ENCODE measurements at places on chromosomes 12 and 14.

DNA sequence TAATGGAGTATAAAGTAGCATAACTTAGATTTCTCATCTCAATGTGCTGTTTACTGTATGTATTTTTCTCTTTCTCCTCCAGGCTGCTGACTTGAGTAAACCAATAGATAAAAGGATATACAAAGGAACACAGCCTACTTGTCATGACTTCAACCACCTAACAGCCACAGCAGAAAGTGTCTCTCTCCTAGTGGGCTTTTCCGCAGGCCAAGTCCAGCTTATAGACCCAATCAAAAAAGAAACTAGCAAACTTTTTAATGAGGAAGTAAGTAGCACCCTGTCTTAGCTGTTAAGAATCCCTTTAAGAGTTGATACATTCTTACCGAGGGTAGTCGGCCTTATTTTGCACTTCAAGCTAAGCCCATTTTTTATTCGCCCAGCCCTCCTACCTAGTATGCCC is 55.2 kb downstream of the WDR20 start:
- DNase-seq: no peak

DNA sequence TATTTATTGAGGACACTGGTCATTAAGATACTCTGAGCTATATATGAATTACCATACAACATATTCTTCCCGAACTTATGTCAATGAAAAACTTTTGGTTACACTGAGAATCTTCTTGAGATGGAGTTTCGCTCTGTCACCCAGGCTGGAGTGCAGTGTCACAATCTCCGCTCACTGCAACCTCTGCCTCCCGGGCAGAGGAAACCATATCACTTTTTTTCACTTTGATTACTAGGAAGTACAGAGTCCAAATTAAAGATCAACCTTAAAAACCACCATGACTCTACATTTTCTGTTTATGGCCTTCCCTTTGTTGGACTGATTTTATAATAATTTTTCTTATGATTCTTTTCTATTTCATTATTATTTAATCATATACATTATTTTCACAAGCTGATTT is 336.5 kb downstream of the FSCB start:
- DNase-seq: no peak

GRCh38 chr12:124906606-124907261 is 7.7 kb downstream of the UBC start:
- DNase-seq: peak; percentile 89

DNA sequence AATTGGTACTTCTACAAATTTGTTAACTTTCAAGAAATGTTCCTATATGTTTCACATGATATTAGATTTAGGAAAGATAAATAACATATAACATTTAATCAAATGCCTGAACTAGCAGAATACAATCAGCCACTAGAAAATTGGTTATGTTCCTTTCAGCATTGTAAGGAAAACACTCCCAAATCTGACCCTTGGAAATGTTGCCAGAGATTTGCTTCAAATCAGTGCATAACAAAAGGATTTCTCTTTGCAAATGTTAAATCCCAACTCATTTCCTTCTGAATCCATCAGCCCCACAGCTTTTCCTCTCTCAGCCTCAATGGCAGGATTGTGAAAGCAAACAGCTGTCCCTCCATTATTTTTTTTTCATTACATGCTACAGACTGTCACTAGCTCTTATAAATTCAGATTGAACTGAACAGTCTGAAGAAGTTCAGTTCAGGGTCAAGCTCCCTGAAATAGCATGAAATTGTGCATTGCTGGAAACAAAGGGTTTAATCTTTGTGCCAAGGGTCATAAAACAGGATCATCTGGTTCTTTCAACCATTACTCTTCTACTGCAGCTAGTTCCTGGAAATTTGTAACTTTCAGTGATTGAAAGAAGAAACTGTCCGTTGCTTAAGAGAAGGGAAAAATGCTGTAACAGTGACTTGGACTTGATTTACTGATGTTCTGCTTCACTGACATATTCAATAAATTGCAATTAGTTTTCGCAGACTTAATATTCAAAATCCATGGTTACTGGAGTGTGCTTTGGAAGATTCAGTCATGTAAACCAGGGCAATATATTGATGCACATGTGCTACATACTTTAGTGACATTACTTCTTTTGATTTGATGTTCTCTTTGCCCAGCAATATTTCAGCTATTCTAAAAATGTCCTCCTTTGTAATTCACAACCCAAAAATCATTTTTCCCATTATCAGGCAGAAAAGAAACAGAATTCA is 246.4 kb downstream of the RPL10L start:
- DNase-seq: no peak

- no peak for DNase-seq
Measured at GRCh38 chr14:101374373-101375338, 186.6 kb upstream of the DIO3 start.

DNA sequence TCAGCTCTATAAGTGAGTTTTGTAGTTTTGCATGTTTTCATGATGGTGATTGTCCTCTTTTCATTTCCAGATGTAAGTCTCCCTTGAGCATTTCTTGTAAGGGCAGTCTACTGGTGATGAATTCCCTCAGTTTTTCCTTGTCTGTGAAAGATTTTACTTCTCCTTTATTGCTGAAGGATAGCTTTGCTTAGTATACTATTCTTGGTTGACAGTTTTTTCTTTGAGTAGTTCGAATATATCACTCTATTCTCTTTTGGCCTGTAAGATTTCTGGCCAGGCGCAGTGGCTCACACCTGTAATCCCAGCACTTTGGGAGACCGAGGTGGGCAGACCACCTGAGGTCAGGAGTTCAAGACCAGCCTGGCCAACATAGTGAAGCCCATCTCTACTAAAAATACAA is 23.6 kb downstream of the SIX4 start:
- no peak for DNase-seq

DNA sequence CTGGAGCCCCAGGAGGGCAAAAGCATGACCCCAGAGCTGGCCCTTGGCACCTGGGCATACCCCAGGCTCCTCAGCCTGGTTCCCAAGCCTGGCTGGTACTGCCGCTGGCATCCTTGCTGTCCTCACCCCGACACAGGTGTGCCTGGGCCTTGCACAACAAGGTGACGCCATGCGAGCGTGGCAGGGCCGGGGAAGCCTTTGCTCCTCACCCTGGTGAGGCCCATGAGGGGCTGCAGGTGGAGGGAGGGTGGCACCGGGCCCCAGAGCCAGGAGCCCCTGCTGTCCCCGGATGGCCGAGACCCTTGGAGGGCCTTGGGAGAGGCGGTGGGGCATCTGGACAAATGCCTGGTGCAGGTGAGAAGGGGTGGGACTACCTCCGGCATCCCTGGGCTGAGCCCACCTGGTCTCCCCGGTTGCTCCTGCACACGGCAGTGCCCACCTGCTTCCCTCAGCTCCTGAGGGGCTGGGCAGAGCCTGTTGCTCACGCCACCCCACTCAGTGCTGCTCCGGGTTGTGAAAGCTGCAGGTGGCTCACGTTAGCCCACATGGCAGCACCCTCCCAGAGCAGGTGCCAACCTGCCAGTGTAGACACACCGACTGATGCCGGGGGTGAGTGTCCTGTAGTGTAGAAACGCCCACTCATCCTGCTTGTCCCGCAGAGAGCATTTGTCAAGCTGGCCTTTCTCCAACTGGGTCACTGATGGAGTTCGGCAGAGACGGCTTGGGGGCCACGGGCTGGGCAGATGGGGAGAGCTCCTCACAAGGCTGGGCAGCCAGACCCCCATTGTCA is 24.6 kb upstream of the KIF26A start:
- no peak for DNase-seq

- no peak for DNase-seq
Measured at GRCh38 chr14:85061256-85061655, 468.7 kb upstream of the FLRT2 start.

- DNase-seq: no peak
Measured at GRCh38 chr12:108727868-108728735, 3.2 kb downstream of the CORO1C start.

DNA sequence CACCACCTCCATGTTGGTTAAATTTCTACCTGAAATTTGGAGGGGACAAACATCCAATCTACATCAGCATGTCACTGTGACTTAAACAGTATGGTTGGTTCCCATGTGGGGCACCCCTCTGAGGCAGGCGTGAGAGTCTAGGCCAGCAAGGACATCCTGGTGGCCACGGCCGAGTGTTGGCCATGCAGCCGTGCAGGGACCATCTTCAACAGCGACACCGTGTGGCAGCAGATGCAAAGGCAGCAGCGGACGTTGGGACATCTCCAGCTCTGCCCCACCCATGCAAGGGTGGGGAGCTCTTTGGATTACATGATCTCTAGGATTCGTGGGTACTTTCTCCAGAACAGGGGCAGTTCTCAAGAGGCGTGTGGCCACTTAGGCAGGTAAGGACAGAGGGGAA is 49.8 kb downstream of the NOC4L start:
- no peak for DNase-seq

DNA sequence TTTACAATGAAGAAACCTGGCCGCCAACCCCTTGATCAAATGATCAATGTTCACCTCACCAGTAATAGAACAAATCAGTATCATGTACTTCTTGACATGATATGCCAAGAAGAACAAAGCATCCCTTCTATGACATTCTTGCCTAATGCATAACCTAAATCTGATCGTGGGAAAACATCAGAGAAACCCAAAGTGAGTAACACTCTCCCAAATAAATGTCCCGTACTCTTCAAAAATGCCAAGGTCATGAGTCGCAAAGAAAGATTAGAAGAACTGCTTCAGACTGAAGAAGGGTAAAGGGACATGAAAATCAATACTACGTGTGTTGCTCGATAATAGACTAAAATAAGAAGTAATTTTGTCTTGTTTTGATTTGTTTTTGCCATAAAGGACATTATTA is 11.4 kb upstream of the SLC25A3 start:
- no peak for DNase-seq

DNA sequence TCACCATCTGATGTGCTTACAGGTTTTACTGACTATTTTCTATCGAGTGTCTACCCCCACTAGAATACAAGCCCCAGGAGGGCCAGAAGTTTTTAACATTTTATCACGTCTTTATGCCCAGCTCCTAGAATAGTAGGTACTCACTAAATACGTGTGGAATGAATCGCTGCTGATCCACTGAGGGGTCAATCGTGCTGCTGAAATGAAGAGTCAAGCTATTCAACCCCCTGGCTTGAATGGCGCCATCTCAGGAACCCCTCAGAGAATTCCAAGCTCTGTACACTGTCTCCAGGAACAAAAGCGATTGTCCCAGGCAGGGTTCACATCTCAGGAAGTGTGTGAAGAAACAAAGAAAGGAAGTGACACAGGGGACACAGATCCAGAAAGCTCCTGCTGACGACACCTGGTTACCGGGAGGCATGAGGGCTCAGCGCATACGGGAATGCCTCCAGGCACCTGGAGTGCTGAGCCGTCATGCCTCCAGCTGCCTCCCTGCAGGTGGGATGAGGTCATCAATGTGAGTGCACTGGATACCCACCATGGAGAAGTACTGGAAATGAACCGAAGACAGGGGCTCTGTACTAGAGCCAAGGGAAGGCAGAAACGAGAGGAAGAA is 45.6 kb downstream of the PITPNM2 start:
- DNase-seq: no peak

DNA sequence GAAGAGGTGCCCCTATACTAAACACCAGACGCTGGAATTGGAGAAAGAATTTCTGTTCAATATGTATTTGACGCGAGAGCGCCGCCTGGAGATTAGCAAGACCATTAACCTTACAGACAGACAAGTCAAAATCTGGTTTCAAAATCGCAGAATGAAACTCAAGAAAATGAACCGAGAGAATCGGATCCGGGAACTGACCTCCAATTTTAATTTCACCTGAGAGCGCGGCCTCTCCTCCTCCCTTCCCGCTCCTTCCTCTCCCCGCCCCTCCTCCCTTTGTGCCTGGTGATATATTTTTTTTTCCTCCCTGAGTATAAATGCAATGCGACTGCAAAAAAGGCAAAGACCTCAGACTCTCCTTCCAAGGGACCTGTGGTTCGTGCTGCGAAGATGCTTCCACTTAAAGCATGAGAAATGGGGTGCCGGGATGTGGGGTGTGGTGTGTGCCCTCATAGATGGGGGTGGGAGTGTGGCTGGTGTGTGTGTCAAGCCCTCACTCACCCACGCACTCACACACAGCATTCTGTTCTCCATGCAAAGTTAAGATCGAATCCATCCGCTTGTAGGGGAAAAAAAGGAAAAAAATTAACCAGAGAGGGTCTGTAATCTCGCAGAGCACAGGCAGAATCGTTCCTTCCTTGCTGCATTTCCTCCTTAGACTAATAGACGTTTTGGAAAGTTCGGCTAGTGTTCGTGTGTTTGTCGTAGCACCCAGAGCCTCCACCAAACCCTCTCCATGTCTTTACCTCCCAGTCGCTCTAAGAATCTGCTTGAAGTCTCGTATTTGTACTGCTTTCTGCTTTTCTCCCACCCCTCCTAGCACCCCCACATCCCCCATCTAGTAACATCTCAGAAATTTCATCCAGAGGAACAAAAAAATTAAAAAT is 4.5 kb downstream of the HOXC10 start:
- no peak for DNase-seq

DNA sequence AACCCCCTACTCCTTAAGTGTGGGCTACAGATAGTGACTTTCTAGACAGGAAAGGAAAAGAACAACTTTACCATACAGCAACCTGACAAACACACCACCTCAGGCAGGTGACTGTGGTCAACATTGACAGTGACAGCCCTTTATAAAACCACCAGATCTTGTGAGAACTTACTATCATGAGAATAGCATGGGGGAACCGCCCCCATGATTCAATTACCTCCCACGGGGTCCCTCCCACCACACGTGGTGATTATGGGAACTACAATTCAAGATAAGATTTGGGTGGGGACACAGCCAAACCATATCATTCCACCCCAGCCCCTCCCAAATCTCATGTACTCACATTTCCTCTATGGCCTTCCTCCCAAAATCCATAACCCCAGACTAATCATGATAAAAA is 16.3 kb downstream of the OR10P1 start:
- peak; percentile 11 for DNase-seq

GRCh38 chr12:114764510-114764909 is 80.5 kb upstream of the TBX3 start:
- no peak for DNase-seq

DNA sequence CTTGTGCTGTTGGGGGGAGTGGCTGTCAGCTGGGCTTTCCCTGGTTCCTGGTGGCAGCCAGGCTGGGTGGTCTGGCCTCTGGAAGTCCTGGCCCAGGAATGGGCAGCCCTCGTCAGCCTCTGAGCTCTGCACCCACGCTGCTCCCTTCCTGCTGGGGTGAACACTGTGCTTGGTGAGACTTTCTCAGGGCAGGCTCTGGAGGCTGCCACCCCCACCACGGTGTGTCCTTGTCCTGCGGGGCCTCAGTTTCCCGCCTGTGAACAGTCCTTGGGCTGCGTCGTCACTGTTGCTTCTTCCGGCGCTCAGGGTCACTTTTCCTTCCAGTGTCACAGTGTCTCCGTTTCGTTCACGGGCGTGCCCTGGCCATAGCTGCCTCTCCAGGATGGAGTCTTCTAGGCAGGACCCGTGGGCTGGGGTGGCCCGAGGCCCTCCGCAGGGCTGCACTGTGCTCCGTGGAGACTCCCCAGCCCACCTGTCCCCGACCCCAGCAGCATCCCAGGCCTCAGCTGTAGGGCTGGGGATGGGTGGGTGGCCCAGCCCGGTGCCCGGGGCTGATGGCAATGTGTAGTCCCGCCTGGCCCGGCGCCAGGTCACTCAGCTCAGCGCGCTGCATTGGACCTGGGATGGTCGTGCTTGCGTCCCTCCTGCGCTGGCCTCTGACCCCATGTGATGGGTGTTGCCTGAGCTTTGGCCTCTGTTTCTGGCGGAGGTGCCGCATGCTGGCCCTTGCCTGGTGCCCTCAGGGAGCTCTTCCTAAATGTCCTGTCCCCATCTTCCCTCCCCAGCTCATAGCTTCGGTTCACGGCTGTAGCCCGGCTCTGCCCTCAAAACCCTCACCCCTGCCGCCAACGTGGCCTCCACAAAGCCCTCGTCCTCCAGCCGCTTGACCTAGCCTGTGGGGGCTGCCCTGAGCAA is 6.8 kb downstream of the KIF26A start:
- DNase-seq: no peak

- DNase-seq: no peak
Measured at GRCh38 chr14:44403193-44403592, 103.9 kb downstream of the FSCB start.

- DNase-seq: no peak
Measured at GRCh38 chr14:67186789-67187584, 2.3 kb upstream of the GARIN2 start.

Data from activated CD4-positive, alpha-beta T cell treated with anti-CD3 and anti-CD28 coated beads, Interleukin-2, amount 50 U/mL, for 4 hours (primary cell).